Memory B cell (primary cell): ENCODE measurements at places on chromosomes 2 and 18.

DNA sequence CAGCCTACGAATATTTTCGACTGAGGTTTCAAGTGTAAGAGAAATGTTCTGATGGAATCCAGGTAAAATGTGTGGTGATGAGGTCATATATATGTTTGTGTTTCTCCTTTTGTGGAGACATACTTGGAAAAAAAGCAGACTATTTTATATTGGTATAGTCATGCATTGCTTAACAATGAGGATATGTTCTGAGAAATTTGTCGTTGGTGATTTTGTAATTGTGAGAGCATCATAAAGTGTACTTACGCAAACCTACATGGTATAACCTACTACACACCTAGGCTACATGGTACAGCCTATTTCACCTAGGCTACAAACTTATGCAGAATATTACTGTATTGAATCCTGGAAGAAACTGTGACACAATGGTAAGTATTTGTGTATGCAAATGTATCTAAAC, 1849.9 kb upstream of the CELF4 start:
- no peak for DNase-seq

DNA sequence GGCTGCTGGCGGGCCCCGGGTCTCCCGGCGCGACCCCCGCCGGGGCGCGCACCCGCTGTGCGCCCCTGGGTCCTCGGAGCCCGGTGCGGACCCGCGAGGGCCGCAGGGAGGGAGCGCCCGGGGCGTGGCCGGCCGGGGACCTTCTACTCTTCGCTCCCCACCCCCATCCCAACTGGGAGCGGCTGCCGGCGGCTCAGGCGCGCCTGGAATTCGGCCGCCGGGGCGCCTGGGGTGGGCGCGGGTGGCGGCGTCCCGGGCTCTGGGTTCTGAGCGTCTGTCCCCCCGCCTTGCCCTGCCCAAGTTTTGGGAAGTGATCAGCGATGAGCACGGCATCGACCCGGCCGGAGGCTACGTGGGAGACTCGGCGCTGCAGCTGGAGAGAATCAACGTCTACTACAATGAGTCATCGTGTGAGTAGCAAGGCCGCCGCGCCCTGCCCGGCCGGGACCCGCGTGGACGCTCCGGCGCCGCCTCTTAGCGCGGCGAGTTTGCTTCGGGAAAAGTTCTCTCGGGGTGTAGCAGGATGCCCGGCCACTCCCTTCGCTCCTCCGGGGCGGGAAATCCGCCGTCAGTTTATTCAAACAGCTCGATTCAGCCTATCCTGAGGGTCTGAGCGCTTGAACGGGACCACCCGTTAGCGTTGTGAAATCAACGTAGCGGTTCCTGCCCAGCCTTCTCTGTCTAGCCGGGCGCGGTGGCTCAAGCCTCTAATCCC, 502 bp downstream of the TUBB6 start:
- peak; percentile 42 for DNase-seq

GRCh38 chr2:233165543-233165894, 86.0 kb upstream of the ATG16L1 start:
- no peak for DNase-seq

- DNase-seq, result no peak
Observed at GRCh38 chr18:7234091-7234490, 3.2 kb downstream of the LRRC30 start.

DNA sequence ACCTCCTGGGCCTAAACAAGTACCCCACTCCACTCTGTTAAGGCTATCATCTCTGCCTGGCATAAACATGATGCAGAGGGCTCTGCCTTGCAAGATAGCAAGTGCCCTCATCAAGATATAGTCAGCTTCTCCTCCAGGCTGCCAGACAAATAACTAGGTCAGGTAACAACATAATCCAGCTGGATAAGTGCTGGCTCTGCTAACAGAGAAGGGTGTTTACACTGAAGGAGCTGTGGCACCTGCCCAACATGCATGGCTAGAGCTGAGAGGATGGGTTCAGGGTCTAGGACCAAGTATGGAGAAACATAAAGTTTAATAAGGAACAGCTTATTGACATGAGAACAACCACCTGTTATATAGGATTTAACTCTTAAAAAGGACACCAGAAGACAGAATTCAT, 42.8 kb downstream of the DLGAP1 start:
- DNase-seq, result no peak

DNA sequence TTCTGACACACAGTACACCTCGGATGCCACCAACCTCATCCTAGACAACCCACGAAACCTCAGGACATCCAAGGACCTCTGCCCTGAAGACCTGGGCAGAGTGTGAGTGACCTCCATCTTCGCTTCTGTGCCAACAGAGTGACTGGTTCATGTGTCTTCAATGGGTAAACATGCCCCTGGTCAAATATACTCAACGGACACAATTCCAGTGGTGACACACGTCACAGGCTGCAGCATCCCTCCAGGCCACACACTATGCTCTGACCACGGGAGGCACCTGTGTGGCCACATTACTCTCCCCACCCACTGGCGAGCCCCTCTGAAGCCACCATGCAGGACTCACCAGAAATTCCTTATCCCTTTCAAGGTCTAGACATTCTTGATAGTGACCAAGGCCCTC, 85.2 kb downstream of the GALR1 start:
- DNase-seq, result no peak

DNA sequence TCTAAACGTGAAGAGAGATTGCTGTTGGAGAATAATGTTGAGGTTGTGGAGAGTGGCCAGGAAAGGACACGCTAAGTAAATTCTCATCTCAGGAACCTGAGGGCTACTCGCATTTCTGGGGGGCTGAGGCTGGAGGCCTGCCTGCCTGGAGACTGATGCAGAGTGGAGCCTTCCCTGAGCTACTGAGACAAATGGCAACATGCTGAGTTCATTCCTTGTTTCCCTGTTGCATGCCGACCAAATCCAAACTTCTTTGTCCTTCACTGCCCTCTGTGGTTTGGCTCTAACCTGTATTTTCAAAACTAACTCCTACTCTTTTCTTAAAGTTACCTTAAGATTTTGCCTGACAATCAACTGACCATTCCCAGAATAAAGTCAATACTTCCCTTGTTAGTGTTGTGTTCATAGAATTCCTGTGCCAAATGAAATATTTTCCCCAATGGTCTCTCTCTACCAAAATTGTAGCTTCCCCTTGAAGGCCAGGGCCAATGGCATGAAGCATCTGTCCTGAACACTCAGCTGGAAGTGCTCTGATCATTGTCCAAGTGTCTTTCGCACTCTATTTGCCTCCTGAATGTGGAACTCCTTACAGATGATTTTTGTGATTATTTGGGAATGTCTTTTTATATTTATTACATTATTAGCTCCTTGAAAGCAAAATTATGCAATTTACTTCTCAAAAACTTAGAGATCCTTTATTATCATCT, 1085.6 kb downstream of the SOCS6 start:
- no peak for DNase-seq

GRCh38 chr2:212177724-212178123, 360.9 kb downstream of the ERBB4 start:
- DNase-seq, result no peak

- no peak for DNase-seq
Observed at GRCh38 chr2:47309472-47309951, 93.4 kb upstream of the MSH2 start.

- DNase-seq, result no peak
Observed at GRCh38 chr2:45172142-45172541, 162.9 kb upstream of the SIX2 start.

DNA sequence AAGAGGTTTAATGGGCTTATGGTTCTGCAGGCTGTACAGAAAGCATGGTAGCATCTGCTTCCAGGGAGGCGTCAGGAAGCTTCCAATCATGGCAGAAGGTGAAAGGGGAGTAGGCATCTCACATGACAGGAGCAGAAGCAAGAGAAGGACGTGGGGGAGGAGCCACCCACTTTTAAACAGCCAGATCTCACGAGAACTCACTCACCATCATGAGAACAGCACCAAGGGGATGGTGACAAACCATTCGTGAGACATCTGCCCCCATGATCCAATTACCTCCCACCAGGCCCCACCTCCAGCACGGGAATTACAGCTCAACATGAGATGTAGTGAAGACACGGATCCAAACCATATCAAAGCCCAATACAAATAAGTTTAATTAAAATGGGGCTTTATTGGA, 113.8 kb downstream of the ATL2 start:
- no peak for DNase-seq

GRCh38 chr18:68713796-68714195, 1.1 kb downstream of the TMX3 start:
- no peak for DNase-seq

- DNase-seq, result no peak
Observed at GRCh38 chr2:44295633-44296359, 20.5 kb downstream of the SLC3A1 start.

DNA sequence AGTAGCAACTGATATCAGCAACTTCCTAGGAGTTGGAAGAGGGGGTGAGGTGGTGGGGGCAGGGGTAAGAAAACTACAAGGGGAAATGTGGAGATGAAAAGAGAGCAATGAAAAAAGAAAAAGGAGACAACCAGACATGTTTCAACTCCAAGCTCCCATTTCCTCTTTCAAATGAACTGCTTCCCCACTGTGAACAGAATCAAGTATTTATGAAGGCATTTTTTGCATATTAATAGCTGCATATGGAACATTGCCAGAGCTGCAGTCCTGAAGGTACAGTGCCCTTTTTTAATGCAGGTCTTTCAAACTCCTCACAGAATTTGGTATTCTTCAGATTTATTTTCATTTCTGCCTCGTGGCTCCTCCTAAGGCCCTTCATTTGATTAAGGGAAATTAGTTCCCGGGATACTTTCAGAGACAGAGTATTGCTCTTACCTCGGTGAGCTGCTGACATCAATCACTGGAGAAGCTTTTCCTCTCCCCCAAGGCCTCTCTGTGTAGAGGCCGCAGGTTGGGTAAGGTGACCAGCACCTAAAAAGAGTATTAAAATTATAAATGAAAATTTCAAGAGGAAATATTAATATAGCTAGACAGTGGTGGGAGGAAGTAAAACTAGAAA, 68.4 kb downstream of the KIAA2012 start:
- no peak for DNase-seq

GRCh38 chr2:13676269-13676668, 956.2 kb upstream of the LRATD1 start:
- DNase-seq, result no peak

- DNase-seq, result no peak
Observed at GRCh38 chr2:183079139-183079775, 710 bp downstream of the DUSP19 start.

GRCh38 chr2:148596018-148596417, 48.5 kb upstream of the EPC2 start:
- no peak for DNase-seq

GRCh38 chr2:233919938-233920337, 2.8 kb downstream of the TRPM8 start:
- DNase-seq, result no peak

- no peak for DNase-seq
Observed at GRCh38 chr2:44940732-44941464, 604 bp upstream of the SIX3 start.

DNA sequence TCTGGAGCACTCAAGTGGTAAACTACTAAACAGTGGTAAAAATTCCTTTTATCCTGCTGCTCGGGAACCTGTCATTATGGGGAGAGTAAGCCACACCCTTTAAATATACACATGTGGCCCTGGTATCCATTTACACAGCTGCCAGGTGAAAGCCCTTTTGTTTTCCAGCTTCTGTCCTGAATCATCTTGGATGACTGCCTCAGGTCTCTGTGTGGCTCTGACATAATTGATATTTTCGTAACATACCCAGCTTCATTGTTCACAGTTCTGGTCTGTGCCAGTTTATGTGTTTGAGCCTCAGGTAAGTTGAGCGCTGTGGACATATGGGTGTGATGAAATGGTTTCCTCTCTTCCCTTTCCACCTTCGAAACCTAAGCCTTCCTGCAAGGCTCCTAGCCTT, 15.7 kb upstream of the TTC39C start:
- DNase-seq, result no peak

DNA sequence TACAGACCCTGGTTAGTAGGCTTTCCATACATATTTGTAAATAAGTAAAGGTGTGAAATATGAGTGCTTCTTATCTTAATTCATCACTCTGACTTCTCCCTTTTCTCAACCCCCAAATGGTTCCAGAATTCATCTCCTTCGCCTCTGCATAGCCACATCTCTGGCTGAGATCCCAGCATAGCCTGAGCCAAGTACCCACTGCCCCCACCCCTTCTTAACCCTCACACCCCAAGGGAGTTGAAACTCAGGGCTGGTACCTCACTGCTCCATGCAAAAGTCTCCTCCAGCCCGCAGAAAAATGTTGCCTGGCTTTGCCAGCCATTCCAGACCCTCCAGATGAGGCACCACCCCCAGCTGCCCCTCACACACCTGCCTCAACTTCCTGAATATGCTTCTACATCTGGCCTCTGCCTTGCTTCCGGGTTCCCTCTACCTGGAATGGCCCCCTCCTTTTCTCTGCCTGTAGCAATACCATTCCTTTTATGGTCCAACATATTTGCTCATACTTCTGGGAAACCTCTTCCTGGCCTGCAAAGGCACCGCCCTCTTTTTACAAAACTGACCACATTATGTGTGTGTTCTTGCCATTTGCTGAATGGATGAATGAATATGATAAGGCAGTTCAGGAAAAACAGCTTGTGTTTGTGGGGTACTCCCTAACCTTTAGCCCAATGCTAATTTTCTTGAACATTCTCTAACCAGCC, 112.8 kb downstream of the CELF4 start:
- DNase-seq, result no peak

DNA sequence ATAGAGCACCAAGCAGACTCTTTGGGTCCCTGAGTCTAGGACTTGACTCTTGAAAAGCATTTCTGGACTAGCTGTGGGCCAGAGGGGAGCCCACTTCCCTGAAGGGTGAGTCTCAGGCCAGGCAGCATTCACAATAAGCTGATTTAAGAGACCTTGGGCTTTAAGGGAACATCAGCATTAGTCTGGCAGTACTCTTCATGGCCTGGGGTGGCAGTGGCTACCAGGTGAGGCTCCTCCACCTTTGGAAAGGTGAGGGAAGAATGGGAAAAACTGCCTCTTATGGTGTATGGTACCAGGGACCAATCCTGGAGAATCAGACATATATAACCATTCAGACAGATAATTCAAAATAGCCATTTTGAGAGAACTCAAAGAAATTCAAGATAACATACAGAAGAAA, 599.9 kb upstream of the POU3F3 start:
- no peak for DNase-seq

DNA sequence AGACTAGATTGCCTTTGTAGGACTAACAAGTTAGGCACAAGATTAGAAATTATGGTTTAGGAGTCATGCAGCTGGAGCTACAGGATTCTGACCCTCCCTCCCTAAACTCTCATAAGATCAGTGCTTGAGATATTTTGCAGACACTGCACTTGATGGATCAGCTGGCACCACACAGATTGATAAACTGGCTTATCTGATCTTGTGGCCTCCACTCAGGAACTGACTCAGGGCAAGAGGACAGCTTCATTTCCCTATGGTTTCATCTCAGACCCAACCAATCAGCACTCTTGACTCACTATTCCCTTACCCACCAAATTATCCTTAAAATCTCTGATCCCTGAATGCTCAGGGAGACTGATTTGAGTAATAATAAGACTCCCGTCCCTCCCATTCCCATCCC, 152.3 kb downstream of the DIS3L2 start:
- no peak for DNase-seq

GRCh38 chr18:57909620-57910019, 106.5 kb upstream of the ATP8B1 start:
- no peak for DNase-seq
